ENCODE measurements at places on chromosomes 5 and 9.

DNA sequence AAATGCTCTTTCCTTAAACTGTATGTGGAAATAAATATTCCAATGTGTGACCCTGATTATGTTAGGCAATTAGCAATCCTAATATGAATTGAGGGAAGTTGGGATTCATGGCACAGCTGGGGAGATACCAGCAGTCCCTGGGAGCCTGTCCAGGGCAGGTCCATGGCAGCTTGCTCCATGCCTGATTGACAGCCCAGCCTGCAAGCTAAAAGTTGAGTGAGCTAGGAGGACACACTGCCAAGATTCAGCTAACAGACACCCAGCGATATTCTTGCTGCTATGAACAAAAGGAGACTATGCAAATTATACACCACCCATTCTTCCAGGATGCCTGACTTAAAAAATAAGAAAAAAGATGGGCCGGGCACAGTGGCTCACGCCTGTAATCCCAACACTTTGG, 6.2 kb downstream of the TGFBI start:
- no peak for DNase-seq

DNA sequence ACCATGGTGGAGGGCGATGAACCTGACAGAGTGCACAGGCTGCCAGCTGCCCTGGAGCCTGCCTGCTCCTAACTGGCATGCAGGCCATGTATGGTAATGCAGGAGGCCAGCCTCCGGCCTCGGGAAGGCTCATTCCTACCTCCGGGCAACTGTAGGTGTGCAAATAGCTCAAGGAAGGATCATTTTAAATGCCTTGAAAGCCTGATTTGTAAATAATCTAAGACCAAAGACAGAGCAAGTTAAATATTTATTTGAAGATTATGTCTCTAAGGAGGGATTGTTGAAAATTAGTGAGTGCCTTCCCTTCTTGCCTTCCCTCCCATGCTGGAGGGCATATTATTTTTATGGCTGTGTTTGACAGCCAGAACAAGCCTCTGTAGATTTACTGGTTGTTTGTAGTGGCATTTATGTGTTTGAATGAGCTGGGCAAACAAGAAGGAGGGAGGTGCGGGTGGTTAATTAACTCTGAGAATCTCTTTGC, 285.7 kb upstream of the TUT7 start:
- DNase-seq, result no peak

GRCh38 chr5:57215629-57216195, 41.9 kb downstream of the GPBP1 start:
- DNase-seq, result no peak

DNA sequence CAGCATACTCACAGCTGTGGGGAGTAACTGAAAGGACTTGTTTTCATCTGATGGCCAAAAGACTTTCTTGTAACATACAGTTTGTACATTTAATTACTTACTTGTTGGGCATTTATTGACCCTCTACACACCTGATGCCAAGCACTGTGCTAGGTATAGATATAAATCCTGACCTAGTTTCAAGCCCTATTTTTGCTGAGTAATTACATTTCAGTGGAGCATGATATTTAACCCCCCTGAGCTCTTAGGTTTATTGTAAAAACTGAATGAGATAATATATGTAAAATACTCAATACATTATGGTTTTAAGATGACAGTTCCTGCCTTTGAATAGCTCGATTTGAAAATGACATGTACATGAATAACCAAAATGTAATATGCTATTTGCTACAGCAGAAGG, 68.1 kb upstream of the SLC12A2 start:
- DNase-seq, result no peak

DNA sequence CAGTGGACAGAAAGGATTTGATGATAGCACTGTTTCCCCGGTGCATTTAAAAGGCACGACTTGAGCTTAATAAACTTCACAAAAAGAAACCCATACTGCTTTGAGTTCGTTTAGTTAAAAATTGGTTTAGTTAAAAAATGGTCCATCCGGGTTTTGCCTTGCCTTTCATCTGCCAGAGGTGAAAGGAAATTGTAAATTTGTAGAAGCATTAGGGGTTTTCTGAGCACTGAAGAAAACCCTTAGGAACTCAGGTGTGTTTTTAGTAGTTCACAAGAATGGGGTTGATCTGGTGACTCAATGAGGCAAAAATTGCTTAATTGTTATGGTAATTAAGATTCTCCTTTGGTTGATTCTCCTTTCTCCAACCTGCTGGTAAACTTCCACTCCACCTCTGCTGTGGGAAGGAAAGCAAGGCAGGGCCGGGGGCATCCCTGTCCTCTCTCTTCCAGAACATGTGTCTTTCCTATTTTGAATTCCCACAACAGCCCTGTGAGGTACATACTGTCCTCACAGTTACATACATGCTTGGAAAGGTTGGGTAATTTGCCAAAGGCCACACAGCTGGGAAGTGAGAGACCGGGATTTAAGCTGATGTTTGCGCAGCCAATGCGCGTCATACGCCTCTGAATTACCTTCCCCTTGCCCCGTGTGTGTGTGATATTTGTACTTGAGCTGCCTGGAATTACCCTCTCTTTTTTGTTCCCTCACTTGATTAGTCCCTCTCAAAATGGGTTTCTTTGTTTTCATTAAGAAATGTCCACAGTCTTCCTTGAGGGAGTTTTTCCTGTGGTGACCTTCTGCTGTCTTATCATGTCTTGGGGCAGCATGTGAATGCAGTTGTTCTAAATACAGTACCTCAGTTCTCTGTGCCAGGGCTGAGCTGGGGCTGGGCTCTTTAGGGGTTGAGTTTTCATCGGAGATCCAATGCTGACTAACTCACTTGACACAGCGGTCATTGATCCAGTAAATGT, 94.4 kb downstream of the ARHGAP26 start:
- DNase-seq, result no peak

GRCh38 chr5:76204713-76205112, 121.5 kb downstream of the SV2C start:
- DNase-seq, result no peak

DNA sequence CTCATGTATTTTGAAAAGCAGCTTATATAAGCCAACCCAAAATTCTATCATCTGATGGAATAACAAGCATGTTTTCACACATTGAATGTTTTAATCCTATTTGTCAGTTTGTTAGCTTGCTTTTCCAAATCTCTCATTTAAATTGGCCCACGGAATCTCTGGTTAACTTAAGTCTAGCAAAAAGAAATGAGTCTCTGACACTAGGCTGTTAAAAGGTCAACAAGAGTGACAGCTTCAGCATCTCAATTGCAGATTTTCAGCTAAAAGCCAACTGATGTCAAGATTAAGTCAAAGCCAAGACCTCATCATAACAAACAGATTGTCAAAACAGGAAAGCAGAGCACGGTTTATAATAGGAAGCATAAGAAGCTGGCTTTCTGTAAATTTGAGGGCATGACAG, 49.4 kb upstream of the CDH9 start:
- DNase-seq, result no peak

GRCh38 chr5:99646011-99646647, 717.3 kb upstream of the CHD1 start:
- DNase-seq, result no peak

DNA sequence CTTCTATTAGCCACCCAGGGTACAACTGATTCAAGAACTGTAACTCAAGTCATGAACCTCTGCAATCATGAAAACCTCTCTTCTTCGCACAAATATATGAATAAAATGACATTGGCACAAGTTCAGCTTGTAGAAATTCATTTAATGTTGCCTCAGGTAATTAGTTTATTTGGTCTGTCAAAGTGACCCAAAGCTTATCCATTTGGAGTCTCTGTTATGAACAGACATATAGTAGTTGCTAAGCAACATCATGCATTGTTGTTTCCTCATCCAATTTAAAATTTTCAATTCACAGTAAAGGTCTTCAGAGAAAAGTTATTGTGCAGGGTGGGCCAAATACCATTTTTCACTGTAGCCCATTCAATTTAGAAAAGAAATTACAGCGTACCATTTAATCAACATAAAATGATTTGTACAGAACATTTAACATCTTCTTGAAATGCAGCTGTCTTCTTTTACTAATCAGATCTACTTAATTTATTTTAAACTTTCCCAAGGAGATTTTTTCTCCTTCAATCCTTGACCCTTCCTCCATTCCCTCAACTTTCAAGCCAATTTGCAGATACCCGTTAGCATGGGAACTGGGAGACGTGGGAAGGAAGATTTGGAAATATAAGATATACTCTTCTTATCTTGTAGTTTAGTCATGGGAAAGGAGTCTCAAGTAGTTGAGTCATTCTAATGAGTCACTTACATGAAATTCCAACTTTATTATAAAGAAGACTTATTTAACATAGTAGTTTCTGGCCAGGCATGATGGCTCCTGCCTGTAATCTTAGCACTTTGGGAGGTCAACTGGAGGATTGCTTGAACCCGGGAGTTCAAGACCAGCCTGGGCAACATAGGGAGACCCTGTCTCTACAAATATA, 231.3 kb downstream of the ATPSCKMT start:
- DNase-seq, result no peak

All from activated effector memory CD4-positive, alpha-beta T cell treated with Interleukin-2 at 50 U/mL for 16 hours (primary cell).